ENCODE measurements at places on chromosomes 7 and 10.

- no peak for DNase-seq
Observed at GRCh38 chr7:12929476-12930140, 242.2 kb downstream of the ARL4A start.

DNA sequence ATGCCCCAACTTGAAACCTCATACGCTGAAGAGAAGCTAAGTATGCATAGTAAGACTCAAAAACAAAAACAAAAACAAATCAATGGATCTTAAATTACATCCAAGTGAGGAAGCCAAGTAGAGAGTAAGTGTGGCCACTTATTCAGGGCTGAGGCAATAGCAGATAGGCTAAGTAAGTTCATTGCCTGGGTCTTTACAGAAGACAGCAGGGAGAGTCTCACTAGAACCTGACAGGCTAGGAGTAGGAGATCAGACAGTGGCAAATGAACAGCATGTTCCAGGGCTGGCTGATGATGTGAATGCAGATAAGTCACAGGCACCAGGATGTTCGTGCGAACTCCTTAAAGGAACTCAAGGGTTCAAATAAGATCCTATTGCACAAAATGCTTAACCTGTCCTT lies 568.6 kb downstream of the KCNMA1 start:
- DNase-seq, result no peak

DNA sequence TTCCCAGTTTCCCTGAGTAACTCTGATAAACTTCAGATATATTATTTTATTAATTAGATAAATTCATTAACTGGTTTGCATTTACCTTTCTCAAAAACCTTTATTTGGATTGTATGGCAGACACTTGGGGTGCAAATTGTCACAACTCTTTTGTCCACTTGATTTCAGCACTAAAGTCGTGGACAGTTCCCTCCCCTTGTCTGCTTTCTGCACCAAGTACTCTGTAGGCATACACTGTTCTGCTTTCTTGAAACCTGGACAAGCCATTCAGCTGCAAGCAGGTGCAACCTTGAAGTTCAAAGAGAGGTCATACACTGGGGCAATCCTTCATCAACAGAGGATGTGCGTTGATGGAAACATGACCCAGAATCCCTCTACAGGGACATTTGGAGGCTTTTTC lies 162.9 kb downstream of the ARL5B start:
- DNase-seq, result no peak

DNA sequence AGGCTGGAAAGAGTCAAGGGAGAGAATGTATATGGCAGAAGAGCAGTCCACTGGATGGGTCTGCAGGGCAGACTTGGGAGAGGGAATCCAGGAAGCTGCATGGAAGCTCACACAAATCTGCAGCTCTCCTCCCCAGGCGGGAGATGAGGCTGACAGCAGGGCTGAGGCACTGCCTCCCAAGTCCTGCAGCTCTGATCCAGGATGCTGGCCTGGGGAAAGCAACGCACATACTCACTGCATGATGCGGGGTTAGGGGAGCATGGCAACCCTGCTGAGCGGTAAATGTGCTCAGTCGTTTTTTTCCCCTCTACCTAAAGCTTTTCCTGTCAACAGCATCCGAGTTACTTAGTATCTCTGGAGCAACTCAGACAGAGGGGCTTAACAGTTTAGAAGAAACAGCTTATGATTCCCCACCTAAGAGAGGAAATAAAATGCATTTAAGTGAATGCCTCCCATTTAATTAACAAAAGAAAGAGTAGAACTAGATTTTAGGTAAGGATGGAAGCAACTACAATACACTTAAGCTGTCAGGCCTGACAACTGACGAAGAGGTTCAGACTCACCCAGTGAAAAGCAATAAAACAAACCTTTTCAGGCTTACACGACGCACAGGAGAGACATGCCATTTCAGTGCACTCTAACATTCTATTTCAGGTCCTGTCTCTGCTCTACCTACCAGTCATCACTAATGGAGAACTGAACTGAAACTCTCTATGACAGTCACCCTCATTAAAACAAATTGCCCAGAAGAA lies 37.0 kb downstream of the CHCHD3 start:
- no peak for DNase-seq

- DNase-seq, result no peak
Observed at GRCh38 chr10:27844223-27844622, 98.6 kb upstream of the MKX start.

DNA sequence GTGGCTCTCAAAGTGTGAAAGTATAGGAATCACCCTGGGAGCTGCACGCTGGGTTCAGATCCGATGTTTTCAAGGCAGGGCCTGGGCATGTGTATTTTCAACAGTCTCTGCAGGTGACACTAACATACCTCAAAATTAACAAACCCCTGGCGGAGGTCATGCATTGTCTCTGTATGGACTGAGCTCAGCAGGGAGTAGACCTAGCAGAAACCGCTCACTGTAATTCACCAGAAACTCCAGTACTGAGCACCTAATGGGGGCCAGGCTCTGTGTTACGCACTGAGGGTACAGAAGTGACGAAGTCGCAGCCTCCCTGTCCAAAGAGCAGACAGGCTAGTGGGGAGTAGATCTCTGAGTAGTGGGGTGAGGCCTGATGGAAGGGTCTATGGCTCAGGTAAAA lies 5.6 kb downstream of the STRA8 start:
- no peak for DNase-seq

DNA sequence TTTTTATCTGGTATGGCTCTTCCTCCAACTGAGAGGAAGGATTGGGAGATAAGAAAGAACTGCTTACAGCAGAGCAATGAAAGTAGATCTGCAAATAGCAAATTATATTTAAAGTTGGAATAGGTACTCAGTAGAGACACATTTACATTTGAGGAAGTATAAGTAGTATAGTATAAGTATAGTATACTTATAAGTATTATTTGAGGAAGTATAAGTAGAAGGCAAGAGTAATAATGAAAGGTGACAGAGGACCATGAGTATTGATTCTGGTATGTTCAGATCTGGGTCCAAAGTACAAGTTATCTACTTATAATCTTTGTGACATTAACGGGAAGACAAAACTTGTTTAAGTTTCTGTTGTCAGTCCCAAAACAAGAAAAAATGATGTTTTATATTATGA lies 527.6 kb upstream of the SORCS1 start:
- DNase-seq, result no peak

- DNase-seq, result peak; percentile 9
Observed at GRCh38 chr7:141974831-141975230, 1.3 kb upstream of the TAS2R38 start.

DNA sequence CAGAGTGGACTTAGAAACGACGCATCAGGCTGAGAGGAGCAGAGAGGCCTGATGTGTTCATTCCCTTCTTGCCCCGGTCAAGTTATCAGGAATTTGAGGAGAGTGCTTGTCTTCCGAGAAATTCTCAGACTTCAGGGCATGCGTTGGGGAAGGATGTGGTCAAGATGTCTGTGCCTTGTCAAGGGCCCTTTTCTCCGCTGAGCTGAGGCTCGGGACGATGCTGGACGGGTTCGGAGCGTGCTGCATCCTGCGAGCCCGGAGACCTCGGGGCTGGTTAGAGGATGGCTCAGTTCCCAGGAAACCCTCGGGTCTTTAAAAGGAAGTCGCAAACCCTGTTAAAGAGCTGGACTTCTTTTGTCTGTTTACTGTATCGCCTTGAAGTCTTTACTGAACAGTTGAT lies 325.4 kb downstream of the ADARB2 start:
- no peak for DNase-seq

DNA sequence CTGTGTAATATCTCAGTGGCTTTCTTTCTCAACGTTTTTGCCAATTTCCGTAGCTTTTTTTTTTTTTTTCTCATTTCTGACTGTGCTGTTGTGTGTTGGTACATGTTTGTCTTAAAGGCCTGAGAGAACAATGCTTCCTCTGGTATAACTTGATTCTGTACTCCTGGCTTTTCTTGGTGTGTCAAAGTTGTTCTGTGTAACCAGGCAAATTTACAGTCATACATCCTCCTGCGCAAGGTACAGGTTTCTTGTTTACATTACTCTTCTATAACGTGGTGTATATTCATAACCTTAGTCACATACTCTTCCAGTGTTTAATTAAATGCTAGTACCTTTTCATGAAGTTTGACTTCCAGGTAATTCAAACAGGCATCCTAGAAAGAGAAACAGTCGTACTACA lies 8.3 kb upstream of the ARHGAP12 start:
- DNase-seq, result no peak

GRCh38 chr10:129470103-129470851 lies 3.2 kb downstream of the MGMT start:
- DNase-seq, result no peak

DNA sequence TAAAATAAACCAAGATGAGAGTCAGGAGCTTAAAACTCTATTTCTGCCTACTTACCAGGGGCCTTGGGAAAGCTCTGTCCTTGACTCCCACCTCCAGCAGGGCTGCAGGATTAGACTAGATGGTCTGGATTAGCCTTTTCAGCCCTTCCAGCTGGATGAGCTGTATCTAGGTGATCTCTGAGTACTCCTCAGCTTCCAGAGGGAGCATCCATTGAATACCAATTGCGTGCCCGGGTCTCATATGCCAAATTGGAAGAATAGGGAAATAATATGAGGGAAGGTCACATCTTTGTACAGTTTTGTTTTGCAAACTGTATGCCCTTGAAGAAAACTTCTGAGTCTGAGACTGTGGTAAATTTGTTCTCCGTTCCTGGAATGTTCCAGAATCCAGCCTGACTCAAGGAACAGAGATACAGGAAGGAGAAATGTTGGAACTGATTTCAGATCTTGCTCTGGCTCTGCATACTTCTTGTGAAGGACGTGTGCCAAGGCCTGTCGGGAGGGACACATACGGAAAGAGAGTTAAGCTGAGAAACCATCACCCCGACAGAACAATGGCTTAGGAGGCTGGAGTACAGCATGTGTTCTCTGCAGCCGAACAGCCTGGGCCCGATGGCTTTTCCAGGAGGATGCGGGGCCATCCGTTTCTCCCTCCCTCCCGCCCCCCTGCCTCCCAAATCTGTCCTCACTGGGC lies 44.9 kb downstream of the MINDY4 start:
- DNase-seq, result no peak

DNA sequence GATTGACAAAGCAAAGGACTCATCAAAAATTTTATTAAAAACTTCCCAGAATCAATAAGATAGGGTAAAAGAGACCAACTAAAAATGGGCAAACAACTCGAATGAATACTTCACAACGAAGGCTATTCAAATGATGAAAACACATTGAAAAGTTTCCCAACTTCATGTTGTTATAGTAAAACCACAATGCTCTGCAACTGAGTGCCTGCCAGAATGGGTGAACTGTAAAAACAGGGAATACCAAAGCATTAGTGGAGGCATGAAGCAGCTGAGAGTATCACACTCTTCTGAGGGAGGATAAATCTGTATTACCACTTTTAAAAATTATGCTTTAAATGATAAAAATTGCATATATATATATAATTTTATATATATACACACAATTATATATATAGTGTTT lies 1214.7 kb downstream of the SORCS3 start:
- no peak for DNase-seq

GRCh38 chr7:100967292-100967863 lies 2.0 kb upstream of the MUC12 start:
- no peak for DNase-seq

DNA sequence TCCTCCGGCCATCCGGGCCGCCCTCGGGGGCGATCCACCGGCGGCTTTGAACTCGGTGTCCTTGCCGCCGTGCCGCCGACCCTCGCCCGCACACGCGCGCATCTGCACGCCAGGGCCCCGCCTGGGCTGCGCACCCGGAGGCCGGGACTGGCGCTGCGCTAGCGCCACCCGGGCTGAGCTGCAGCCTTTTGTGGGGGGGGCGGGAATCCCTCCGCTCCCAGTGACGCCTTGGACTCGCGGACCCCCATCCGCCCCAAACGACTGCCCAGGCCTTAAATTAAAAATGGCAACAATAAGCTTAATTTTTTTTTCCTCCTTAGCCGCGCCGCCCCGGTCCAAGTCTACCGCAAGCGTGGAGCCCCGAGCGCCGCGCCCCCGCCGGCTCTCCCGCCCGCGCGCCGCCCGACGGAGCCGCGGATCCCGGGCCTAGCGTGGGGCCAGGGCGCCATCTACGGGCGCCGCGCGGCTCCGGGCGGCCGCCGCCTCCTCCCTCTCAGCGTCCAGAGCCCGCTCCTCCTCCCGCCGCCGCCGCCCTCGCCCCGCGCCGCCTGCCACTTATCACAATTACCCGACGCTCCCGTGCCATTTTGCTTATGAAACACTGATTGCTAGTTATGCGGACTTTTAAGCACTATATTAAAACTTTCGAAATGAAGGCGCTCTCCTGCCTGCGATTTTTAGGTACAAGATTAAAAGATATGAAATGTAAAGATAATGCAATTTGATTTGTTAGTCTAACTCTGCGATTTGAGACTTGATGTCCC lies 7.5 kb upstream of the EBF3 start:
- DNase-seq, result no peak

DNA sequence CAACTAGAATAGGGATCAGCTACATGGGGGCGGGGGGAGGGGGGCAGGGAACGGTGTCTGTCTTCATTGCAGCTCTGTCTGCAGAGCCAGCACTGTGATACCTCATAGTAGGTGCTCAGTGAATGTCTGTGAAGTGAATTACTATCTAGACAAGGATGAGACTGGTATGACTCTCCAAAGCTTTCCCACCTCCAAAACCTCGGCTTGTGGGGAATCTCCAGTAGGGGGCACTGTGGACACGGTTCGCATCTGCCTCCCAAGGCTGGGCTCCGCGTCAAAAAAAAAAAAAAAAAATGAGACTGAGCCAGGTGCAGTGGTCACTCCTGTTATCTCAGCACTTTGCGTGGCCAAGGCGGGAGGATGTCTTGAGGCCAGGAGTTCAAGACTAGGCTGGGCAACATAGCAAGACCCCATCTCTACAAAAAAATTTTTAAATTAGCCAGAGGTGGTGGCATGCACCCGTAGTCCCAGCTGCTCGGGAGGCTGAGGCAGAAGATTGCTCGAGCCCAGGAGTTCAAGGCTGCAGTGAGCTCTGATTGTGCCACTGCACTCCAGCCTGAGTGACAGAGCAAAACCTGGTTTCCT lies 9.6 kb downstream of the TRIM56 start:
- no peak for DNase-seq

DNA sequence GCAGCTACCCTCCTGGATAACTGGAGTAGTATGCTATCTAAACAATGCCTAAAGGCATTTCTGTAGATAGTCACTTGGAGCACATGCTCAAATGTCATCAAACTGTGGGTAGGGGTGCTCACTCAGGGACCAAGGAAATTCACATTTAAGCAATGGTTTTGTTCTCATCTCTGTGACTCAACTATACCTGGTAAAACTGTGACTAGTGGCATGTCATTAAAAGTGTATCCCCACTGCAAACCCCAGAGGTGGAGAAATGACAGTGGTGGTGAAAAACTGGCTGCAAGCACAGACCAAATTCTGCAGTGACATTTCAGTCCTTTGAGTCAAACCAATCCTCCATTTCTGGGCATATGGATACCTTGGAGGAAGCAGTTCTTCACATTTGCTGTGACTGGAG lies 134.2 kb upstream of the EFCAB10 start:
- no peak for DNase-seq

- no peak for DNase-seq
Observed at GRCh38 chr10:71334221-71334791, 15.2 kb downstream of the SLC29A3 start.

GRCh38 chr7:151083071-151083823 lies at the start of gene TMUB1:
TMUB1 (minus strand) TSS chr7:151083493; CDS start chr7:151082563, 930 bp downstream.
- peak; percentile 84 for DNase-seq
